ENCODE measurements at places on chromosomes 6 and 20.

- no peak overlapping the region for H3K27ac ChIP-seq
- H3K36me3 ChIP-seq = no peaks in the 10 kb centered on the region
- H3K4me3 ChIP-seq = no peak overlapping the region
- DNase-seq = peak; percentile 60
Observed at GRCh38 chr20:19661717-19662636, 96.1 kb upstream of the RIN2 start.

DNA sequence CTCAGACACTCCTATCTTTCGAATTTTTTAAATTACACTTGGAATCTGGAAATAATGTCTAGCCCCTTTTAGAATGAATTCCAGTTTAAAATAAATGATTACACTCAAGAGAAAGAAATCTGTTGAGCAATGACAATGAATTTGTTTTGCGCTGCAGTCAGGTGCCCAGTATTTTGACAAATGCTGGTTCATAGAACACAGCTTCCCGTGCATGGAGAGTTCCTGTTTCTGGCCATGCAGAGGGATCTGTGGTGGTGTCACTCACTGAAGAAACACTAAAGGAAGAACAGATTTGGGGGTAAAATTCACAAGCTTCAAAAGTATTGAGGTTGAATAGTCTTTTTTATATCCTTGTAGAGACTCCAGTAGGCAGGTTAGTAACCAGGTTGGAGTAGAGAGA, 113.4 kb upstream of the CEP85L start:
- H3K4me1 ChIP-seq = no peaks in the 10 kb centered on the region
- H3K27ac ChIP-seq = no peak overlapping the region
- no peaks in the 10 kb centered on the region for H3K27me3 ChIP-seq
- no peaks in the 10 kb centered on the region for H3K36me3 ChIP-seq

DNA sequence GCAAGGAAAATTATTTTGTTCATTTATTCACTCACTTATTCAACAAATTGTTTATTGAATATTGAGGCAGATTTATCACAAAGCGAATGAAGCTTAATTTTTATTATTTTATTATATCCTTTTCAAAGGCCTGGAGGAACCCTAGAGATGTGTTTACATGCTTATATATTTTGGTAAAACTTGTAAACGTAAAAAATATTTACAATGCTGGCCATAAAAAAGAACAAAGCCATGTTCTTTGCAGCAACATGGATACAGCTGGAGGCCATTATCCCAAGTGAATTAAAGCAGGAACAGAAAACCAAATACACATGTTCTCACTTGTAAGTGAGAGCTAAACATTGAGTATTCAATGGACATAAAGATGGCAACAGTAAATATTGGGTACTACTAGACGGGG, 58.8 kb downstream of the ELOVL4 start:
- H3K4me3 ChIP-seq = no peak overlapping the region
- no peaks in the 10 kb centered on the region for H3K4me1 ChIP-seq
- DNase-seq = no peak
- no peak overlapping the region for H3K27ac ChIP-seq

DNA sequence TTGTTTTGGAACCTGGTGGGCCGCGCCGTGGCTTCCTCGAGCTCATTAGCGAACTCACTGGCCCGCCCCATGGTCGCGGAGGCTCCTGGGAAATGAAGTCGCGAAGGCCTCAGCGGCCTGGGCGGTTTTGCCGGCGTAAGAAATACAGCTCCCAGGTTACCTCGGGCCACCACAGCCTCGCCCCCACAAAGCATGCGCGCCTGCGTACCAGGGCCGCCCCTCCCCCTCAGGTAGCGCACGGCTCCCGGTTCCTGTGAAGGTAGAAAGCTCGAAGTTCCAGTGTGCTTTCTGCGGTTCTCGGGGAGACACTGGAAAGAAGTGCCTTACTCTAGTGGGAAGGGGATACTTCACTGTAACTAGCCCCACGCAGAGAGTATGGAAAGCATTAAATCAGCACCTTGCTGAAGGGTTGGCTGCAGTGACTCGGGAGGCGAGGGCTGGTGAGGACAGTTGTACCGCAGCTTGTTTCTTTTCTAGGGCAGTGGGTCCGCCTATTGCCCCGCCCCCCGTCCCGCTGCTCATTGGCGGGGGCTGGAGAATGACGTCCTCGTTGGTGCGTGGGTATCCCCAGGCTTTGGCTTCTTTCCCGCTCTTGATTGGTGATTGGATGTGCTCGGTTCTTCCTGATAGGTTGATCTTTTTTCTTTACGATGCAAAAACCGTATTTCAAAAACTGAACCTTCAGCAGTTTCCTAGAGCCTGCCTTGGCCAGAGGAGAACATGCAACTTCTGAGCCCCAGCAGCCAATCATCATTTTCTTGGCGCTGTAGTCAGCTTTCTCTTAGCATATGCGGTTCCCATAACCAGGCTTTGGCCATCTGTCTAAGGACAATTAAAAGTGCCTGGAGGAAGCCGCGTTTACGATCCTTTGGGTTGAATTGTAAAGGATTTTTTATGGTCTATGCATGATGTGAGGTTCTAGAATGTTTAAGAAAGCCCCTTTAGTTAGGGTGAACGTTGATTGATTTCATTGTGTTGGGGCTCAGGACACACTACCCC, at the start of gene CDK19:
Gene CDK19 (minus strand): TSS at position 59 of the 999 bp plus-strand sequence. CDS start 333 bp downstream, outside the sequence.
- peak within 1 kb of the TSS; percentile 96 for H3K27ac ChIP-seq
- peaks cover 24% of the 10 kb centered on the region for H3K4me1 ChIP-seq
- H3K27me3 ChIP-seq = no peaks in the 10 kb centered on the region
- DNase-seq = peak; percentile 98
- H3K36me3 ChIP-seq = no peaks in the 10 kb centered on the region
- H3K4me3 ChIP-seq = peak within 1 kb of the TSS; percentile 94

GRCh38 chr20:40843251-40843650, 154.2 kb upstream of the MAFB start:
- DNase-seq = no peak
- no peaks in the 10 kb centered on the region for H3K4me1 ChIP-seq
- H3K27me3 ChIP-seq = no peaks in the 10 kb centered on the region
- H3K4me3 ChIP-seq = no peak overlapping the region
- no peaks in the 10 kb centered on the region for H3K36me3 ChIP-seq
- no peak overlapping the region for H3K27ac ChIP-seq

- no peaks in the 10 kb centered on the region for H3K4me1 ChIP-seq
- H3K4me3 ChIP-seq = no peak overlapping the region
- no peaks in the 10 kb centered on the region for H3K36me3 ChIP-seq
- no peaks in the 10 kb centered on the region for H3K27me3 ChIP-seq
- no peak overlapping the region for H3K27ac ChIP-seq
Observed at GRCh38 chr6:33236852-33237251, 28.6 kb downstream of the RING1 start.

GRCh38 chr20:37386505-37387251, 40.7 kb downstream of the SRC start:
- H3K4me1 ChIP-seq = peaks cover 4% of the 10 kb centered on the region
- H3K27me3 ChIP-seq = no peaks in the 10 kb centered on the region
- no peak for DNase-seq
- H3K4me3 ChIP-seq = no peak overlapping the region
- H3K27ac ChIP-seq = no peak overlapping the region

DNA sequence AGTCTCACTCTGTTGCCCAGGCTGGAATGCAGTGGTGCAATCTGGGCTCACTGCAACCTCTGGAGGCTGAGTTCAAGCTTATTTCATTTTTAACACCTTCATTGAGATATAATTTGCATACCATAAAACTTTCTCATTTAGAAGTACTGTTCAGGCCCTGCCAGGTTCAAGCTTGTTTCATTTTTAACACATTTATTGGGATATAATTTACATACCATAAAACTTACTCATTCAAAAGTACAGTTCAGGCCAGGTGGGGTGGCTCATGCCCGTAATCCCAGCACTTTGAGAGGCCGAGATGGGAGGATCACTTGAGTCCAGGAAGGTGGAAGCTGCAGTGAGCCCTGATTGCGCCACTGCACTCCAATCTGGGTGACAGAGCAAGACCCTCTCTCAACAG, 5.5 kb downstream of the OR2B6 start:
- H3K36me3 ChIP-seq = no peaks in the 10 kb centered on the region
- H3K27ac ChIP-seq = no peak overlapping the region
- H3K27me3 ChIP-seq = no peaks in the 10 kb centered on the region
- H3K4me1 ChIP-seq = no peaks in the 10 kb centered on the region
- DNase-seq = no peak

GRCh38 chr6:104987218-104987617, 30.3 kb downstream of the LIN28B start:
- no peak overlapping the region for H3K27ac ChIP-seq

DNA sequence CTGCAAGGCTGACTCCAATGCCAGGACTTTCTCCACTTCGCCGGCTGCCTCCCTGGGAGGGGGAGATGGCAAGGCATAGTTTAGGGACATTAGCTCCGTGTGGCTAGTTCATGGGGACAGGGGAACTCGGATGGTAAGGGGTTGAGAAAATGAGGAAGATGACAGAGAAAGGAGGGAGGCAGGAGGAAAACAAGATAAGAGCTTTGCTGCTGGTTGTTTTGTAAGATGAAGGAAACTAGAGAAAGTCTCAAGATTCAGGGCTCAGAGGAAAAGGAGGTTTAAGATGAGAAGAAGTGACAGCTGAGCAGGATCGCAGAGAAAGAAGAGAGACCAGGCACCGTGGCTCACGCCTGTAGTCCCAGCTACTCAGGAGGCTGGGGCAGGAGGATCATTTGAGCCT, 180.9 kb upstream of the RREB1 start:
- no peaks in the 10 kb centered on the region for H3K27me3 ChIP-seq
- no peaks in the 10 kb centered on the region for H3K36me3 ChIP-seq
- no peak overlapping the region for H3K4me3 ChIP-seq
- DNase-seq = no peak
- peaks cover 9% of the 10 kb centered on the region for H3K4me1 ChIP-seq
- H3K27ac ChIP-seq = peak overlapping the region; percentile 42

DNA sequence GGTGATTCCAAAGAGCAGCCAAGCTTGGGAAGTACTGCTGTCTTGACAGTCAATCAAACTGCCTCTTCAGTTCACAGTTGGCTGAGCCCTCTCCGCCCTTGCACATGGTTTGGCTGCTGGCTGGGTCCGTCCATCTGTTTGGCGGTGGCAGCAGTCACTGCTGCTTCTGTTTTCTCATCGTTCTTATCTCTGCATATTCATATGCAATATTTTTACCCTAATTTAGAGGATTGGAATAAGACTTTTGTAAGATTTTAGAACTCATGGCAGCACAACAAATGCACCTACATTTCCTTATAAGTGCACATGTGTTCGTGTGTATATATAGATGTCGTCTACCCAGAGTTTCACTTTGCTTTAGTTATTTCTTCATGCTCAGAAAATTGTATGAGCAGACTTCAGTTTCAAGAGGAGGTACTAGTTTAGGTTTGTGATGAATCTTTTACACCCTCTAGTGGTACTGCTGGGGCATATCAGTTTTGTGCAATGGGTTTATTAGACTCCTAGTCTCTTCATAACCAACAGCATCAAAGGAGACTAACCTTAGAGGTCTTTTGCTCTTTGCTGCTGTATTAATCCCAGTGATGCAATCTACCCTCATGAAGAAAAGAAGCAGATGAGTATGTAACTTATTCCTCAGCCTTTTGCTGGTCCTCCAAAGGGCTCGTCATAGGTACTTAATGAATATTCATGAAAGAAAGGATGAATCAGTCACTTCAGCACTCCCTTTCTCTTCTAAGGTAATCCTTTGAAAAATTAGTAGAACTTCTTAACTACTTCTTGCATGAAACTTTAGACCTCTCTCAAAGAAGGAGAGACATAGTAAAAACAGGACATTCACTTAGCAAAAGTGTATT, 44.3 kb downstream of the KHDC1L start:
- no peaks in the 10 kb centered on the region for H3K4me1 ChIP-seq
- no peaks in the 10 kb centered on the region for H3K36me3 ChIP-seq
- H3K4me3 ChIP-seq = no peak overlapping the region

- H3K36me3 ChIP-seq = no peaks in the 10 kb centered on the region
- H3K27ac ChIP-seq = no peak overlapping the region
- no peak overlapping the region for H3K4me3 ChIP-seq
- no peak for DNase-seq
- no peaks in the 10 kb centered on the region for H3K4me1 ChIP-seq
- no peaks in the 10 kb centered on the region for H3K27me3 ChIP-seq
Observed at GRCh38 chr6:43740961-43741764, 28.8 kb upstream of the VEGFA start.

DNA sequence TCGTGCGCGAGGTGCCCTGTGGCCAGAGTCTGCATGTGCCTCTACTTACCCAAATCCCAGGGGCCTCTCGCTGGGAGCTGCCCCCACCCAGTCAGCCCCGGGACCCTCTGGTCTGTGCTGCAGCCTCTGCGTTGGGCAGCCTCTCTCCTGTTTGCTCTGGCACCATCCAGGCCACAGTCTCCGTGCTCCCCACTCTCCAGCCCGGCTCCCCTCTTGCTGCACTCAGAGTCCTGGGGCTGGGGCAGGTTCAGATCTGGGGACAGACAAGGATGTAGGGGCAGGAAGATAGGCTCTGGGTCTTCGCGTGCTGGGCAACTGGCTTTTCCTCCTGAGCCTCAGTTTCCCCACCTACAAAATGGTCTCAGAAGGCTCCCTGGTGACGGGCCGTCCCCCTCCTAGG, 70.8 kb upstream of the GATA5 start:
- H3K27me3 ChIP-seq = no peaks in the 10 kb centered on the region
- no peak overlapping the region for H3K4me3 ChIP-seq
- DNase-seq = no peak
- H3K36me3 ChIP-seq = no peaks in the 10 kb centered on the region

DNA sequence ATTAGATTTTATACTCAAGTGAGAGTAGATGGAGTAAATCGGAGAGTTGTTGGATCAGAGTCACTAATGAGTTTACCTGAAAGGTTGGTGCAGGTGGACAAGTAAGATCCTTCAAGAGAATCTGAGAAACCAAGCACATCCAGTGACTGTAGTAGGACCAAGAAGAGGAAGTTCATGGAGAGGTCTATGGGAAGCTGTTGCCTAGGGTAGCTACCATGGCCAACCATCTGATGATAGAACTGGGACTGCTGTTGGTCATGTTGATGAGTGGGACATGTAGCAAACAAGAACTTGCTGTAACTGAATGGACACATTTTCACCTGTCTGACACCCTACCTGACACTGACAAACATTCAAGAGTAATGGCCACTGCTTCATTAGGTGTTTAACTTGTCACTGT, 11.3 kb upstream of the ADGB start:
- no peaks in the 10 kb centered on the region for H3K27me3 ChIP-seq
- no peak overlapping the region for H3K27ac ChIP-seq
- H3K4me1 ChIP-seq = no peaks in the 10 kb centered on the region
- H3K36me3 ChIP-seq = no peaks in the 10 kb centered on the region
- no peak for DNase-seq

DNA sequence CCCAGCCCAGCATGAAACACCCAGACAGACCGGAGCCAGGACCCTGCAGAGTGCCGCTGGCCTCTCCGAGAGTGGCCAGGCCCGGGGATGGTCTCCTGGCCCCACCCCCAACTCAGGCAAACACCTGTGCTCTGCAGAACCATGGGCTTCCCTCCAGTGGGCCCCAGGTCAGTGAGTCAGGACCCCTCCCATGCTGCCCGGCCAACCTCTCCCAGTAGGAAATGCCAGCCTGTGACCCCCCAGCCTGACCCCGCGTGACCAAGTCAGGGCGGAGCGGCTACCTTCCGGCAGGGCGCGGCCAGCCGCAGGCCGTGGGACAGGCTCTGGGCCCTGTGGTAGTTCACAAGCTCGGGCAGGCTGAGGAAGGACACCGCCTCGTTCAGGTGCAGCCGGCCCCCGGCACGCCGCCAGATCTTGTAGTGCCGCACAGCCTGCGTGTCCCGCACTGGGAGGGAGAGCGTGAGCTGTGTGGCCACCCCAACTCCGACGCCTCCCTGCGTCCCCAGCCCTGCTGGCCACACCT, 3.2 kb downstream of the PTK6 start:
- no peaks in the 10 kb centered on the region for H3K36me3 ChIP-seq
- H3K4me3 ChIP-seq = no peak overlapping the region
- H3K4me1 ChIP-seq = peaks cover 27% of the 10 kb centered on the region
- H3K27ac ChIP-seq = peak overlapping the region; percentile 4
